ENCODE measurements at places on chromosomes 5 and 9.

DNA sequence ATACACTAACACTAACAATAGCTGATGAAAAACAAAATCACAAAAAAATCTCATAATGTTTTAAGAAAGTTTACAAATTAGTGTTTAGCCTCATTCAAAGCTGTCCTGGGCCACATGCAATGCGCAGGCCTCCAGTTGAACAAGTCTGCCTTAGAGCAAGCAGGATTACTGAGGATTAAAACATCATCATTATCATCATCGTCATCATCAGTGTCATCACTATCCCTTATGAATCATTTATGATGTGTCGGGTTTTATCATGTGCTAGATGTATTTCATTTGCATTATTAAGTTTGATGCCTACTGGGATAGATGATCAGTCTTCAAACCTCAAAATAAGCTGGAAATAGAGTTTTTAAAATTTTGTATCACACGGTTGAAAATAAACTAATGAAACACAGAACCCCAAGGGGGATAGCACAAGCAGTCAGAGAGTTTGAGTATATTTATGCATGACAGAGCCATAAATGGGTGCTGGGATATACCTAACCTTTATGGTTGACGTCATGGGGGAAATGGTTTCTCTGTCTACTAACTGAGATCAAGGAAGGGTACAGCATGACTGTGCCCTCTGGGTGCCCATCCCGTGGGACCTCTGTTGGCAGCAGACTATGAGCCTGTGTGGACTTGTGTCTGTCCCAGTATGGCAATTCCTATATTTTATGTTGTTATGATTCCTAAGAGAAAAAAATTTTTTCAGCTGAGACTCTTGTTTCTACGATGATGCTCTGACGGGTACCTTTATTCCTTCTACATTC, 150.3 kb upstream of the ADRA1B start:
- DNase-seq, result no peak

- peak; percentile 30 for DNase-seq
These were observed 226.6 kb downstream of the EBF1 start for GRCh38 chr5:158873104-158873503.

DNA sequence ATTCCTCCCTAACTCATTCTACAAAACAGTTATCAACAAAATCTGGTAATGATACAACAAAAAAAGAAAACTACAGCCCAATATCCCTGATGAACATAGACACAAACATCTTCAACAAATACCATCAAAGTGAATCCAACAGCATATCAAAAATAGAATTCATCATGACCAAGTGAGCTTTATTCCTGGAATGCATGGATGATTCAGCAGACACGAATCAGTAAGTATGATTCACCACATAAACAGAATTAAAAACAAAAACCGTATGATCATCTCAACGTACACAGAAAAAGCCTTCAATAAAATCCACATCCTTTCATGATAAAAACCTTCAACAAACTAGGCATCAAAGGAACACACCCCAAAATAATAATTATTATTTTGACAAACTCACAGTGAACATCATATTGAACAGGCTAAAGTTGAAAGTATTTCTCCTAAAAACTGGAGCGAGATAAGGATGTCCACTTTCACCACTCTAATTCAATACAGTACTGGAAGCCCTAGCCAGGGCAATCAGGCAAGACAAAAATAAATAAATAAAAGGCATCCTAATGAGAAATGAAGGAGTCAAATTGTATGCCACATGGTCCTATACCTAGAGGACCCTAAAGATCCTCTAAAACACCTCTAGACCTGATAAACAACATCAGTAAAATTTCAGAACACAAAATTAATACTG, 305.1 kb upstream of the RGMB start:
- DNase-seq, result no peak

DNA sequence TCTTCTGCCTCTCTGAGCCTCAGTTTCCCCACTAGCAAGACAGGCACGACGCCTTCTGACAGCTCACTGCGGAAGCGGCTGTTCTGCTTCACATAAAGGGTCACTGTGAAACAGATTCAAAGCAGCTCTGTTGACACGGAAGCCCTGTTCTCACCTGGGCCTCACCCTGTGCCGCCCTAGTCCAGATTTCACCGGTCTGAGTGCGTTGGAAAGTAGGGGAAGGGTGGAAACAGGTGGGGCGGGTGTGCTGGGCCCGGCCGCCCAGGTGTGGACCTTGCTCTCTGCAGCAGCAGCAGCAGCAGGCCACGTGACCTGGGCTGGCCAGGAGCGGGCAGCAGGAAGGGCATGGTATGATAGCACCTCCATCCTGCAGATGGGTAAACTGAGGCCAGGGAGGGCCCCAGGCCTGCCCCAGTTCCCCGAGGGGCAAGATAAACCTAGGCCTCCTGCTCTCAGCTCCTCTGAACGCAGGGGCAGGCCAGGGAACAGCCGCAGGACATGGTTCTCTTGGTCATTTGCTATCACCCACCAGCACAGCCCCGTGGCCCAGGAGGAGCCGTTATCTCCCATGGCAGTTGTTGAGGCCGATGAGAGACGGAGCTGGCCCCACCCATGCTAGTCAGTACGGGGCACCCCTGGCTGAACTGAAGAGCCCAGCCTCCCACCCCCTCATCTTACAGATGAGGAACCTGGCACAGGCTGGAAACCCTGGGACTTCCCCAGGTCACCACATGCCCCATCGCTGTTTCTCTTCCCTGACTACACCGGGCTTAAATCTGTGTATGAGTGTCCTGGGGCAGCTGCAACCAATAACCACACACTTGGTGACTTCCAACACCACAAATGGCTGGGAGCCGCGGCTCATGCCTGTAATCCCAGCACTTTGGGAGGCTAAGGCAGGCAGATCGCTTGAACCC, 12.1 kb downstream of the PTGES2 start:
- peak; percentile 83 for DNase-seq

DNA sequence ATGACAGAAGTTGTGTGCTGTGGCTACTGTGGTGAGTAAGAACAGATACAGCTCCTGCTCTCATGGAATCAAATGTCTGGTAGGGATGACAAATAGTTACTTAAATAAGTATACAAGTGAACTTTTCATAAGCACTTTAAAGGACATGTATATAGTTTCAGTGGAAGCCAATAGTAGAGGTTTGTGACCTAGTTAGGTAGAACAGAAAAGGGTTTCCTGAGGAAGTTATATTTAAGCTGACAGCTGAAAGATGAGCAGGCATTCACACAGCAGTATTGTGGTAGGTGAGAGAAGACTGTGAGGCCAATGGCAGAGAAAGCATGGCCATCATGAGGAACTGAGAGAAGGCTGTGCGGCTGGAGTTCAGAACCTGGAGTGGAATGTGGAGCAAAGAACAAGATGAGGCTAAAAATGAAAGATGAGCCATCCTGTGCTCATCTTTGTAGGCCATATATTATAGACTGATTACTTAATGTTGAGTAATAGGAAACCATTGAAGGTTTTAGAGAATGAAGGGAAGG, 15.4 kb downstream of the FAM174A start:
- no peak for DNase-seq

DNA sequence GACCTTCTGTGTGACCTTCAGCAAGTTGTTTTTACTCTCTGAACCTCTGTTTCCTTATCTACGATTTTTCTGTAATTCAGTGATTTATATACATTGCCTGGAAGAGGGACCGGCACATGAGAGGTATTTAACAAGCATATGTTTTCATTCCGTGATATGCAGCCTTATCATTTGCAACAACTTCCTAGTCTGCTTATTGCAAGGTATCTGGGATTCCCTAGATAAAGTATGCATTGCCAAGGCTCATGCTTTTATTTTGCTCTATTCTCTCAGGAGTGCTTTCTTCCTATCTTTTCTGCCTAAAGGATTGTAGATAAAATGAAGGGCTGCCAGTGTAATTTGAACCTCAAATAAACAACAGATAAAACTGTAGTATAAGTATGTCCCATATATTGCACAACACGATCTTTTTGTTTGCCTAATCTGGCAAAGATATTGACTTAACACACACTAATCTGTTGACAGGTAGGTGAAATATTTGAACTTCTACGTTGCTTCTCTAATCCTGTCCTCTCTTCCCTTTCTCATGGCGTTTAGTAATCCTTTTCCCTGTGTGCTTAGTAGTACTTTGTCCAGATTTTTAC, 377.2 kb upstream of the TNC start:
- no peak for DNase-seq

- no peak for DNase-seq
These were observed 161.9 kb upstream of the GAS1 start for GRCh38 chr9:87109231-87109631.

DNA sequence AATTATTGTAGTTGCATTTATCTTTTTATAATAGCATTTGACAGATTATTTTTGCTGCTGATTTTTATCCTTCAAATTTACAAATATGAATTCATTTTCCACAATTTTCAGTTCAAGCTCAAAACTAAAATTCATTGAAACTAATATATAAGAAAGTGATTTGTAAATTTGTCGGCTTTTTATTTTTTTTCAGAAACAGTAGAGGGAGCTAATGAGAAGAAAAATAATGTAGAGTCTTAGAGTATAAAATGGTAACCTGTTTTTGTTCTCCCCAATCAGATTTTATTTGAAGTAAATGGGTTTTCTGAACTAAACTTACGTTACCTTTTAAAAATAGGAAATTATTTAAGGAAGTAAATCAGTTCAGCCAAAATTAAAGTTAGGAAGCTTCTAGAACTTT, 19.2 kb downstream of the PRRC1 start:
- no peak for DNase-seq

- no peak for DNase-seq
These were observed 697 bp downstream of the SLC1A1 start for GRCh38 chr9:4490705-4491625.

- no peak for DNase-seq
These were observed 78.7 kb downstream of the HAPLN1 start for GRCh38 chr5:83641946-83642345.

DNA sequence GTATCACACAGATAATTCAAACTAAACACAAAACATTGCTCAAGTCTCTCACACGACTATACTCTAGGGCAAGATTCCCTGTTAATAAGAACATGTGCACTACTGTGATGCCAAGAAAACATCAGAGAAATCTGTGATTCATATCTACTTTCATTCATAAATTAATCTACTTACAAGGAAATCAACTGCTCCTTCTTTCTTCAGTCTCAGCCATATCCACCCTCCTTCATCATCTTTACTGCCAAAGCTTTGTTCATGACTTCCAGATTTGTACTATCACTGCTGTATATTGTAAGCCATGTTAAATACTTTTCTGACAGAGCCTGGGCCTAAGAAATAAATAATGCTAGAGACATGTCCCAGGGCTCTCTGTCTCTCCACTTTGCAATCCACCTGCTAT, 35.1 kb downstream of the CTNNAL1 start:
- DNase-seq, result no peak

GRCh38 chr5:122252319-122252718, 59.7 kb upstream of the SNCAIP start:
- no peak for DNase-seq

DNA sequence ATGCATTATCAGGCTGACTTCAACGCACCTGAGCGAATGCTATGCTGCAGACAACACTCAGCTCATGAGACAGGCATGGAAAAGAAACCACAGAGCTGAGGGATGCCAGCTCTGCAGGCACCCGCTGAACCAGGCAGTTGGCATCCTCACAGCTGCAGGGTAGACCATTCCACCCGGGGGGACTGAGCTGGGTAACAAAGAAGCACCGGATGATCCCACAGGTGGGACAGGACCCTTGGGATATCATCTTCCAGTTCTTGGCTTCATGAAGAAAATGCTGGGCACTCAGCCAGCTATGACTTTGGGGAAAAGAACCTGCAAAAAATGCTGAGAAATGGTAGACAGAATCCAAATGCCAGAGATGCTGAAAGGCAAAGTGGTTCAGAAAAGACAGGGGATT, 9.6 kb downstream of the EPB41L4B start:
- no peak for DNase-seq

DNA sequence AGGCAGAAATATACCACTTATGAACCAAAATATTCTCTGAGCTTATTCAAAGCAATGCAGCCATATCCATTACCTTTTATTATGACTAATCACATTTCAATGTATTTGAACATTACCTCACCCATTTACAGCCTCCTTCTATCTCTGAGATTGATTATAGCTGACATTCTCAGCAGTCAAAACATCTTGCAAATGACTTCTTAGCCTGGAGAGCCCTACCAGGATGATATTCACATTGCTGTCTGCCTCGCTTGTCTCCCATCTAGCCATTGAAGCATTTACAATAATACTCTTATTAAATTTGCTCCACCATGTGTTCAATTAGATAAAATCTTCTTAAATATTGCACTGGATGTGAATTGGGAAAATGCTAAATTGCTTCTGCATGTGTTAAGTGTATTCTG, 1879.9 kb upstream of the ACO1 start:
- DNase-seq, result no peak

DNA sequence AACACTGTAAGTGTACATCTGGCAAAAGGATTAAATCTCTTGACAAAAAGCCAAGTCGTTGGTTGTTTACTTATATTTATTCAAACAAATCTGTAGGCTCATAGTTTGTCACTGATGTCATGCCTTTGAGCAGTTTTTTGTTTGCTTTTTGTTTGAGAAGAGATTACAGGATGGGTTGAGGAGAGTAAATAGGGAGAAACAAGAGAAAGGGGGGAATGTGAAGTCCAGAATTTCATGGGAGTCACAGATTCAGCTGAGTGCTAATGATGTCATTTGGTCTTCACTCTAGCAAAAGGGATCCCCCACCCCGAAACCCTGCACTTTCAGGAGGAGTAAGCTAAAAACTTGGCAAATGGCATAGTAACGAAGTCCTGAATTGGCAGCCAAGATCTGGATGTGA, 337.4 kb downstream of the GLIS3 start:
- DNase-seq, result no peak

DNA sequence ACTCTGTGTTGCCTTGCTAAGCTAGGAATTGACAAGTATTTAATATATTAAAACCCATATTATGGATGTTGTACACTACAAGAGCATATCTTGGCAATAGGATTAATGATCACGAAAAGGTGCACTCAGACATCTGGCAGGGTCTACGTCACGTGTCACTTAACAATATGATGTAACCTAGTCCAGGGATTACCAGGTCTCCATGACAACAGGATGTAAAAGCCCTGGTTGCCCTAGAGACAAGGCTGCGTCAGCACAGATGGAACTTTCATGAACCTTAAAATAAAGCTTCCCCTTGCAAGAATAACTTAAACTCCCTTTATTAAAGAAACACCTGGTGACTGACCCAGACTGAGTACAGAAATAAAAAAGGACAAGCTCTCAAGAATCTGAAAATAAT, 717.8 kb downstream of the CDH18 start:
- DNase-seq, result no peak

Measured in naive B cell (primary cell).